ENCODE measurements at places on chromosomes 3 and 15.

DNA sequence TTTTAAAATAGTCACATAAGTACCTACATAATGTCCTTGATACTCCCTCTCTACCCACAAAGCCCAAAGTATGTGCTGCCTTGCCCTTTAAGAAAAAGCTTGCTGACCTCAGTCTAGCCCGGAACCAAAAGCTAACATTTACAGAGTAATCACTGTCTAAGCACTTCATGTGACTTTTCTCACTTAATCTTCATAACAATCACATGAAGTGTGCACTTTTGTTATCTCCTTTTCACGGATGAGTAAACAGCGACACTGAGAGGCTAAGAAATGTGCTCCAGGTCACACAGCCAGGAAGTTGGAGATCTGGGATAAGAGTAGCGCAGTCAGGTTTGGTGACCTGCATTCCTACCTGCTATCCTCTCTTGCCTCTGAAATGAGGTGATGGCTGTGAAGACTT is 194.0 kb downstream of the ITPR1 start:
- DNase-seq, result no peak

DNA sequence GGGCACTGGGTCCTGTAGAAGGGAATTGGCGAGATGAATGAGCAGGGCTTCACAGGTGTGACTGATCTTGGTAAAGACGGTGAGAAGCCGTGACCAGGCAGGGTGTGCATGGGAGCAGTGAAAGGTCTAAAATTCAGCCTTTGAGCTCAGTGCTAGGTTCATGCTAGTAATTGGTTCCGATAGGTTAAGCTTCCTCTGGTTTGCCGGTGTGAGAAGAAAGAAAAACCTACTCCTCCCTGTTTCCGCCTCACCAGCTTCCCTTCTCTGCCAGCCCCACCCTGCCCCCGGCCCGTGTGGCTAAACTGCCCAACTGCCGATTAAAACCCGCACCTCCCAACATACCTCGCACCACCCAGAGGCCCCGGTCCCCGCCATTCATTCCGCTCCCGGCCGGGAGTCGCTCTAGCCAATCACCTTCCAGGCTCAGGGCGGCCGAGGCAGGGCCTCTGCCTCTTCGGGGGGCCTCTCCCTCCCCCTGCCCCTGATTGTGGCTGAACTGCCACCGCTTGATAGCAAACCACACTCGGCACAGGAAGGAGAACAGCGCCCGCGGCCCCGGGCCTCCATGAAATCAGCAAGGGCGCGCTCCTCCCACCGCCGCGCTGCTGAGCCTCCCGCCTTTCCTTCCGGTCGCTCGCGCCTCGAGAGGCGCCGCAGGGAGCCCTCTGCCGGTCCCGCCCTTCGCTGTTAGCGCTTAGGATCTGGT is 7.3 kb upstream of the NRROS start:
- peak; percentile 94 for DNase-seq

DNA sequence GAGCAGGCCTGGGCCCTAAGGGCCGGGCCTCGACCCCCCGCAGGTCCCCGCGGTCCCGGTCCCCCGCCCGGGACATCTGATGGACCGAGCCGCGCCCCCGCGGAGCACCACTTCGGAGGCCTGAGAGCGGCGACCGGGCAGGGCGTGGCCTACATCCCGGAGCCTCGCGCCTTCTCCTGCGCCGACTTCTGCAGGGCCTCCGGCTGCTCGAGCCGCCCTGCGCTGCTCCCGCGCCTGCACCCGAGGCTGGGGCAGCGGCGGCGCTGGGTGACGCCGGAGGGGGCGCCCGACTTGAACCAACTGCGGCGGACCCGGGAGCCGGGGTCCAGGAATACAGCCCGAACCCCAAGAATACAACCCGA is 14.9 kb upstream of the GP9 start:
- peak; percentile 74 for DNase-seq

- no peak for DNase-seq
These were observed 30.4 kb downstream of the OXNAD1 start for GRCh38 chr3:16295298-16295890.

DNA sequence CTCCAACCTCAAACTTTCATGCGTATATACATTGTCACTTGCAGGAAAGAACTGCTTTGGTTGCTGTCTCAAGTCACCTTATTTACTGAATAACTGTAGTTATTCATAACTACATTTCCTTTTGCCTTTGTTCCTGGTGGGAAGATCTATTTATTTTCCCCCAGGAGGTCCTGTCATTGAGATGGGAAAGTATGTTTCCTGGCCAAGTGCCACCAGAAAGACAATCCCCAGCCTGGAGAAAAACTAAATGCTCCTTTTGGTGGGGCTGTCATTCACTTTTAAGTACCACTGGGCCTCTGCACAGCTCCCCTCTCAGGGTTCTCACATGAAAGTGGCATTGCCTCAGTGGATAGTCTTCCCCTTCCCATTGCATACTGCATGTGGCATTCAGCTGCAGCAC is 59.8 kb downstream of the LRRC3B start:
- no peak for DNase-seq

- no peak for DNase-seq
These were observed 140.4 kb upstream of the DPH6 start for GRCh38 chr15:35686347-35686746.

- no peak for DNase-seq
These were observed 175.9 kb downstream of the VGLL3 start for GRCh38 chr3:86814918-86815655.

DNA sequence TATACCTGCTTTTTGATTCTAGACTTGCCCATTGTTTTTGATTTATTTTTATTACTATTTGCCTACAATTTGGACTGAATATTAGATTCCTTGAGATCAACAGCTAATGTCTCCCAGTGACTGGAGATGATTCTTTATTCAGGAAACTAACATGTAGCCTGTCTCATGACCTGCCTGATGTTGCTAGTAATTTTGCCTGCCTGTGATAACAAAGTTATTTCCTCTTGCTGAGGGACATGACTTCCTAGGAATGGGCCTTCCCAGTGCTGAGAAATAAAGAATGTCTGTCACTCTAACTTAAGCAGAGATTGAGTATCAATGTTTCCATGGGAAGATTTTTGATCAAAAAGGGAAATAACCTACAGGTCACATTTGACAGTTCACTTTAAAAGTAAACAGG is 13.4 kb upstream of the NPHP3 start:
- DNase-seq, result no peak

DNA sequence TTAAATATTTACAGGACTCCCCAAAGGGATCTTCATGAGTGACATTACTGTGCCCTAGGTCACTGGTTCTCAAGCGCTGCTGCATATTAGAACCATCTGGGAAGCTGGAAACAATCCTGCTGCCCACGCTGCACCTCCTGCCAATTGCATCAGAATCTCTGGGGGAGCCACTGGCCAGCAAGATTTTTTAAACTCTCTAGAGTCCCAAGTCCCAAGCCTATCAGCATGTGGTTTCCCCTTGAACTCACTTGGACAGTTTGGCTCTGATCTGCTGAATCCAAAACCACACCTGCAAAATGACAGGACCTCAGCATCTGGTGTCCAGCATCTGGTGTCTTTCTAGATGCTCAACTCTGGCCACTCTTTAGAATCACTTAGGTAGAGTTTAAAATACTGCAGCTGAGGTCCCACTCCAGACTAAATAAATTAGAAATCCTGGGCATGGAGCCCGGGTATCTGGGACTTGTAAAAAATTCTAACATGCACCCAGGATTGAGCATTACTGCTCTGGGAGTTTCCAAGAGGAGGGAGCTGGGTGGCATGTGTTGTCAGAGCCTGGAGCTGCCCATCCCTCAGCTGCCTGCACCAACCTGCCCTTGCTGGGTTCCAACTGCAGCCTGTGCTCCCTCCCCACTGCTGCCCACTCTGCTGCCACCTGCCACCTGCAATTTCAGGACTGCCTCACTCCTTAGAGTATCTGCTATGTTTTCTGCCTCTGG is 311.3 kb downstream of the SLC9A9 start:
- no peak for DNase-seq

GRCh38 chr15:77657634-77658238 is 25.0 kb upstream of the LINGO1 start:
- DNase-seq, result no peak

GRCh38 chr15:45631776-45632175 is 3.1 kb upstream of the SQOR start:
- DNase-seq, result no peak

- DNase-seq, result no peak
These were observed 45.5 kb downstream of the HPS3 start for GRCh38 chr3:149174901-149175300.

DNA sequence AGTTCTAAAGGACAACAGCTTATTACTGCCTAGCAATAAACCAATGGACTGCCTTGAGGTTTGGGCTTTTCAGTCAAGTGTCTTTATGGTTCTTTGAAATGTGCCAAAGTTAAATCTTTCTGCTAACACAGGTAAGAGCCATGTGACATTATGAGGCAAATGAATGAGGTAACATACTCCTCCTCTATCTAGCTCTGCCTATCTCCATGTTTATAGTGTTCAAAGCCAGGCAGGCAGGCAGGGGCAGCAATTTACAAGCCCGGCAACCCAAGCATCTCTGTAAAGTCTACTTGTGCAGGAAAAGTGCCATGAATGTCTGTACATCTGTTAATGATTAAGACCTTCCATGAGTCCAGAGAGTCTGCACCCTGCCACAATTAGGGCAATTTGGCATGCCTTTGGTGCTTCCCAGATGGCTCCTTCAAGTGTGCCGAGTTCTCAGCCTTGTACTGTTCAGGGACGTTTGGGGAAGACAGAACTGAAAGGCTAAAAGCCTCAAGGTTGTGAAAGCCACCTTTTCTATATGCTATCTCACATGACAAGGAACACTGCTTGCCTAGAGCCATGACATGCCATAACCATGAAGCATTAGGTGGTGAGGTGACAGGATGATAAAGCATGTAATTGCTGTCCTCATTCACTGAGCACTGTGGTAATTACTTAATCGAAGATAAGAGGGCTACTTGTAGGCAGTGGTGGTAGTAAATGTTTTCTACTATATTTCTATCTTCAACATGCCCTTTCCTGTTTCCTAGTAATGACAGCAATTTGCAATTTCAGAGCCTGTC is 41.4 kb upstream of the EIF1B start:
- DNase-seq, result no peak

GRCh38 chr15:25455226-25455625 is 16.4 kb upstream of the UBE3A start:
- no peak for DNase-seq

GRCh38 chr3:8438507-8439079 is 63.0 kb upstream of the LMCD1 start:
- DNase-seq, result no peak

- DNase-seq, result no peak
These were observed 73.4 kb downstream of the CCK start for GRCh38 chr3:42192334-42193200.

GRCh38 chr3:170090601-170090981 is 52.8 kb downstream of the GPR160 start:
- no peak for DNase-seq

- no peak for DNase-seq
These were observed 158.1 kb downstream of the DIPK2A start for GRCh38 chr3:144129536-144130214.

DNA sequence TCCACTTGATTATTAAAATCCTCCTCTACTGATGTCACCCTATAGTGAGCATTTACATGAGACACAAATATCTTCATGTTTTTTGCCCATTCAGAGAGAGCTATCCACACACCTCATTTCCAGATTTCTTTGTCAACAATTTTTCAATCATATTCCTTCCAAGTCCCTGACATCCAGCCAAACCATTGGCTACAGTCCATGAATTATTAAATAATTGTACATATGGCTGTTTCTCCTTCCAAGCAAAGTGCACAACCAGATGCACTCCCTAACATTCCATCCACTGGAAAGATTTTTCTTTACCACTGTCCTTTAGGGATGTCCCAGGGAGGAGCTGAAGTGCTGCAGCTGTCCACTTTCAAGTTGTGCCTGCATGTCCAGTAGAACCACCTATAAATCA is 328.0 kb upstream of the MDFIC2 start:
- DNase-seq, result no peak

GRCh38 chr3:179957264-179957845 is 79.4 kb downstream of the PEX5L start:
- DNase-seq, result no peak

DNA sequence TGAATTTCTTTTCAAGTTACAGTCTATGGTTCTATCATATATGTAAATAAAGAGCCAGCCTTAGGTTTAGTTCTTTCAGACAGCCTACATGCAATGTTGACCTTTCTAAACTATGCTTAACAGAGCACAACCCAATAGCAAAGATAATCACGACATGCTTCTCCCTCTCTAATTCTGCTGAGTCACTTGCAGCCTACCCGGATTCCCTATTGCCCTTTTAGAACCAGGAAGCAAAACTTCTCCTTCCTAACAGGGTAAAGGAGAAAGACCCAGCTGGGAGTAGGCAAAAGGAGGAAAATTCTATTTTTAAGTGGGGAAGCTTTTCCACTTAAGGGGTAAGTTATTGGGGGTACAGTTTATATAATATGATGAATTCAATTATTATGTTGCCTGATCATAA is 79.3 kb downstream of the SLC7A14 start:
- DNase-seq, result no peak

GRCh38 chr3:62207197-62207596 is 166.2 kb downstream of the FEZF2 start:
- no peak for DNase-seq

DNA sequence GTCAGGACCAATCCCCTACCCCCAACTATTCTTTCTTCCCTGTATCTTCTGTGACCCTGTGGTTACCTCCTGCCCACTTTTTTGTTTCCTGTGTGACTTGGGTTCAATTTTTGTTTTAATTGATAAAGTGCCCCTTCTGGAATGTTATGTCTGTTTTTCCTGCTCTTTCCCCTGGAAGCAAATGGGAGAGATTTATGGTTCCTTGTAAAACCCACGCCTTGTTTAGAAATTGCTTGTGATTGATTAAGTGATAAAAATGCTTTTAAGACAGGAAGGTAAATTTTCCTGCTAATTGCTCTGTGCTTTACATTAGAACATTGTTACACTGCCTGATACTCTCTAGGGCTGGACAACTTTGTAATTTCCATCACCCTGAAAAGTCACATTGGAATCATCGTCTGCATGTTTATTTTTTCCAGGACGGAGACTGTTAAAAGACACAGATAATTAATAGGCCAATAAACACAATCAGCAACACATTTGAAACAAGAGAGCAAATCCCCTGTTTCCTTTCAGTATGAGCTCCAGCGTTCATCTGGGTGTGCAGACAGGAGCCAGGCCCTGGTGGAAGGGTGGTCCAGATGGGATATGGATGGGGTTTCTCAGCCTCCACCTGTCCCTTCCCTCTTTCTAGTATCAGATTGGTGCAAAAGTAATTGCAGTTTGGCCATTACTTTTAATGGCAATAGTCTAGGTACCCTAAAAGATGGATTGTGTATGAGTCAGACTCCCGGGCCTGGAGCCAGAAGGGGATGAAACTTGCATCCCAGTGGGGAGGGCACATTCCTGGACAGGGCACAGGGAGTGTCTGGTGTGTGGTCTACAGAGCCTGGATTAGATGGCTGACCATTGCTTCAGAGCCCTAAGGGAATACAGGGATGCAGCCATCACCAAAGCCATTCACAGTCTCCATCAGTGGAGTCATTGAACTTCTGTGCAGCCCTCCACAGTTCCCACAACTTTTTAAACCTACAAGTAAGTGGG is 58.1 kb upstream of the AGBL1 start:
- DNase-seq, result no peak

GRCh38 chr3:174700736-174701135 is 158.4 kb upstream of the NAALADL2 start:
- DNase-seq, result no peak

GRCh38 chr3:72015463-72015862 is 230.5 kb upstream of the PROK2 start:
- DNase-seq, result no peak

GRCh38 chr3:174362556-174362955 is 496.6 kb upstream of the NAALADL2 start:
- no peak for DNase-seq

GRCh38 chr3:106943071-106943470 is 434.2 kb upstream of the CCDC54 start:
- DNase-seq, result no peak

- DNase-seq, result no peak
These were observed 25.7 kb upstream of the NEO1 start for GRCh38 chr15:73026511-73027054.
